ENCODE measurements at places on chromosomes 1 and 21. TPM values are rescaled to one million over a fixed set of nuclear protein-coding genes. Genes with fewer than 3 reads are reported as not detected.

The MAP3K21 gene
- 6.4 TPM for polyA plus RNA-seq

GRCh38 chr1:4086921-4087320 is 186.8 kb upstream of the C1orf174 start:
- DNase-seq, result no peak

DNA sequence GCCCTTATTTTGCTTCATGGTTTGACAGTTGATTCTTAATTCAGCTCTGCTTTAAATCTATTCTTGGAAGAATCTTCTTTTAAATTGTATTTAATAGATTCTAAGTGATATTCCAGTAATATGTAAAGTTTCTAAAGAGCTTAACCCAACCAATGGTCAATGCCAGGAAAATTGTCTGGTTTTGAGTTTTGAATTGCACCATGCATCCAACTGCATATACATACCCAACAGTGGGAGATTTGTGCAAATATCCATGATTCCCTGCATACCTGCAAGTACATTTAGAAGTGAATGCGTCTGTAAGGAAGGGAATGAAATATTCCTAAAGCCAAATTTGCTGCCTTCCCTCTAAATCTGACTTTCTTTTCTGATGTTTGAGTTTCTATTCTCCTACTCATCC is 35.8 kb upstream of the C1orf105 start:
- DNase-seq, result no peak

- no peak for DNase-seq
These were observed 54.5 kb upstream of the LHX8 start for GRCh38 chr1:75079538-75080290.

DNA sequence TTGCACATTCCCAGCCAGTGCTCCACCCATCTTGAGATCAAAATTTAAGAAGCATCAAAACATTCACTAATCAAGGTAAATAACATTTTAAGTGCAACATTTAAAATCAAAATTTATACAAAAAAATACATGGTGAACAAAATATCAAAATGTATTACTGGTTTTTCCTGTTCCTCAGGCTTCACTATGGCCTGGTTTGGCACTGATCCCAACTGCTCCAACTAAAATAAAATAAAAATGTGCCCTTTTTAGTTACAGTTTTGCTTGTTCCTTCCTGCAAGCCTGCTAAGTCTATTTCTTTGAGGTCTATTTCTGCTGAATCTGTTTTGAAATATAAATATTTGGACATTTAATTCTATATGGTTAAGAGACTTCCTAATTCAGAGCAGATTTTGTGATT is 54.9 kb downstream of the ADAMTS1 start:
- DNase-seq, result no peak

DNA sequence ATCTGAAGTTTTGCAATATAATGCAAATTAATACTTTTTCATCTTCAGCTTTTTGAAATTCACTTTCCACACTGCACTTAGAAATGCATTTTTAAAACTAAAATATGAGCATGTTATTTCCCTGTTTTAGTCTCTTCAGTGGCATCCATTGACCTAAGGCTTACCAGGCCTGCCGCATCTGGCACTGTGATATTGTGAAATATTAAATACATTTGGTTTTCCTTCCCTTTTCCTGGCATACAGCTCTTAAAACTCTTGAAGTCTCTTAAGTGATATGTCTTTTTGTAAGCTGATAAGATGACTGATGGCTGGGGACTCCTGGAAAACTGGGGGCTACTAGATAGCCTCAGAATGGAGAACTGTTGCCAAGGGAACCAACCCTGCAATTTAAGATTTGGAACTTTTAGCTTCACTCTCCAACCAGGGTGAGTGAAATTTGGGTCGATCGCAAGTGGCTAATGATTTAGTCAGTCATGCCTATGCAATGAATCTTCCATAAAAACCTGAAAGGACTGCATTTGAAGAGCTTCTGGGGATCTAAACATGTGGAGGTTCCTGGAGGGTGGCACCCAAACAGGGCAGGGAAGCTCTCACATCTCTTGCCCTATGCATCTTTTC is 75.5 kb upstream of the PDC start:
- no peak for DNase-seq

GRCh38 chr1:31042656-31043055 is 22.9 kb downstream of the PUM1 start:
- DNase-seq, result no peak

GRCh38 chr1:170664828-170665612 is 1.1 kb downstream of the PRRX1 start:
- DNase-seq, result no peak

DNA sequence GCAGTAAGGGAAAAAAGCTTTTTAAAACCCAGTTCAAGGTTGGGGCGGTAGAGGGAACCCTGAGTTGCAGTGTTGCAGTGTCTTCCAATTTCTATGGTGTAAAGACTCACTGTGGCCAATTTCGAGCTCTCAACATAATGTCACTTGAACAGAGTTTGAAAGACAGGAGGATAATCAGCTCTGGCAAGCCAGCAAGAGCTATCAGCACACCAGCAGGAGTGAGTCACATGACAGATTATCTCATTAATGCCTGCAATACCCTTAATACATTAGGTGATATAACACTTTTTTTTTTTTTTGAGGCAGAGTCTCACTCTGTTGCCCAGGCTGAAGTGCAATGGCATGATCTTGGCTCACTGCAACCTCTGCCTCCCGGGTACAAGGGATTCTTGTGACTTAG is 22.8 kb downstream of the SLC9C2 start:
- DNase-seq, result no peak

GRCh38 chr1:208420696-208421095 is 176.5 kb upstream of the PLXNA2 start:
- DNase-seq, result no peak

The SPATA17 gene
- polyA plus RNA-seq, result 1.4 TPM

DNA sequence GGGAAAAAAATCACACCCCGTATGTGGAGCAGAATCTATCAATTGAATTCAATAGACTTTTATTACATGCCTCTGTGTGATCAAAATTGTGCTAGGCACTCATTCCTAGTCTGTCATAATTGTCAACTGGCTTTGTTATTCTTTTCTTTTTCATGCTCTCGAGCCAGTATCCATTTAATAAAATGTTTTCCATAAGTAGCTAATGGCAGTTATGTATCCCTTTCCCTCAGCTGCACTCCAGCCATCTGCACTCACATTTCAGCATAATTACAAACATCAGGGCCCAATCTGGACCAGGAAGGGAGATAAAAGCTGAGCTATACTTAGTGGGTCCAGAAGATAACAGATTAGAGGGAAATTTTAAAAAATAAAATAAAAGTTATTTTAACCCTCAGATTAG is 15.9 kb downstream of the RGS5 start:
- DNase-seq, result no peak

GRCh38 chr1:225886159-225887029 is 2.6 kb downstream of the LEFTY1 start:
- DNase-seq, result no peak

DNA sequence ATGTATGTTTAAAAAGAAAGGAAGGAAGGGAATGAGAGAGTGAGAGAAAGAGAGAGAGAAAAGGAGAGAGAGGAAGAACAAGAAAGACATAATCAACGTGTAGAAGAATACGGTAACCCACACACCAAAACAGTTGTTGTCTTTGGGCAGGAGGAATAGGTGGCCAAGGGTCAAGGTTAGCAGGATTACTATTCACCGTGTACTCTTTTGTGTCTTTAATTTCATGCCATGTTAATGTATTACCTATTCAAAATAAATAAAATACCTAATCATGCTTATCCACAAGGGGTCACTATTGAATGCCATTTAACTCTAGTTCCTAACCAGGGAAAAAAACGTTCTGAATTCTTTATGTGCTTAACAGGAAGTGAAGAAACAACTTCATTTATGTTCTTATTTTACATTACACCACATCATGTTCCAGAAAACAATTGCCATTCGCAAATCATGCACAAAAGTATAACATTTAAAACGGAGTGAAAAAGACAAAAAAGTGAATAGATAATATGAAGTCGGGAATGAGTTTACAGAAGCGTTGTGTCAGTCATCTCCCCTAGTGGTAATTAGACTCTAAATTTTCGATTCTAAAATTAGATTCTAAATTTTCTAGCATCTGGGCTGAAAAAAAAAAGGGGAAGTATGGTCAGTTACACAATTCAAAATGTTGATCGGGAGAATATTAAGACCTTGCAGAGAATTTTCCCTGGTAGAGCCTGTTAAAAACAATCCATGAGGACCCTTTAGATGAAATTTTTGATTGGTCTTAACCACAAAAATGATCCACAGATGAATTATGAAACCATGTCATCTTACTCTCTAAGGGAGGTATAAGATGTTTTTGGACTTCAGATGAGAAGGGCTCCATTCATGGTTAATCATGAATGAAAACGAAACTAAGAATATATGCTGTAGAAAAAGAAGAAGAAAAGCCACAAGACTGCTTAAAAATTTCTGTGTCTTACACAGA is 700 bp upstream of the KMO start:
- DNase-seq, result no peak

DNA sequence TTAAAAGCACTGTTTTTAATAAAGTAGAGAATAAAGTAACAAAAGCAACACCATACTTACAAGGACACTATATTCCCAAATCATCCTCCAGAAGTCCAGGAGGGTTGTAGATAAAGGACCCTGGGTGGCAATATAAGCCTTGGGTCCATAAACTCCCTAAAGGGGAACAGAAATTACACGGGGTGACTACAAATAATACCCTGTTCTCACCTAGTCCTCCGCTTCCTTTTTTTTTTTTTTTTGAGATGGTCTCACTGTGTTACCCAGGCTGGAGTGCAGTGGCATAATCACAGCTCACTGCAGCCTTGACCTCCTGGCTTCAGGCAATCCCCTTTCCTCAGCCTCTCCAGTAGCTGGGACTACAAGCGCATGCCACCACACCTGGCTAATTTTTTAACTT is 13.1 kb downstream of the PTPN22 start:
- DNase-seq, result no peak

The FAM167B gene
- polyA plus RNA-seq, result not detected

- DNase-seq, result no peak
These were observed 3.0 kb downstream of the PRKCZ start for GRCh38 chr1:2053217-2053616.

The RHOU gene
- polyA plus RNA-seq, result 0.31 TPM

DNA sequence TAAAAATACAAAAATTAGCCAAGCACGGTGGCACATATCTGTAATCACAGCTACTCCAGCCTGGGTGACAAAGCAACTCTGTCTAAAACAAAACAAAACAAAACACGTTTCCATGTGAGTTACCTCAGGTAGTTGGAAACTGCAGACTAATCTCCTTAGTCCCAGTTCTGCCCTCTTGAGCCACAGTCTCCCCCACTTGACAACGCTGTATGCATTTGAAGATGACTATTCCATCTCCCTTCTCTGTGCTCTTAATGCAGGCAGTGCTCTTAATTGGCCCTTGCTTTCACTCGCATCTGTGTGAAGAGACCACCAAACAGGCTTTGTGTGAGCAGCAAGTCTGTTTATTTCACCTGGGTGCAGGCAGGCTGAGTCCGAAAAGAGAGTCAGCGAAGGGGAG is 19.6 kb upstream of the DHCR24 start:
- DNase-seq, result no peak
